ENCODE measurements at places on chromosomes 3 and 15.

DNA sequence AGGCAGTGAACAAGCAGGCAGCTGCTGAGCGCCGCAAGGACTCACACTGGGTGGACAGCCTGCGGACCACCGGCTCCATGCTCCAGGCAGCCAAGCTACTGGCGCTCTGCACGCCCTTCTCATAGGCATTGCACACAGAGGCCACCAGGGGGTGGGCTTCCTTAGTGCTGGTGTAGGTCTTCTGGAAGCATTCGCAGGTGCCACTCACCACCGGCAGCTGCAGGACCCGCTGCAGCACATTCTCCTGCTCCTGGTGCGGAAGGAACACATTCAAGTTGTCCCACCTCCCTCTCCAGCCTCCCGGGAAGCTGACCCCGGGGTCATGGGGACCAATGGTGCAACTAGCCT, 6.0 kb downstream of the PLIN1 start:
- DNase-seq: no peak

GRCh38 chr3:134039161-134039862, 9.6 kb upstream of the SLCO2A1 start:
- DNase-seq: no peak

GRCh38 chr3:9117220-9117619, 132.2 kb downstream of the SRGAP3 start:
- no peak for DNase-seq

- DNase-seq: no peak
These were observed 29.7 kb downstream of the MRPS11 start for GRCh38 chr15:88497109-88497765.

- no peak for DNase-seq
These were observed 21.5 kb upstream of the FSTL1 start for GRCh38 chr3:120472121-120472844.

DNA sequence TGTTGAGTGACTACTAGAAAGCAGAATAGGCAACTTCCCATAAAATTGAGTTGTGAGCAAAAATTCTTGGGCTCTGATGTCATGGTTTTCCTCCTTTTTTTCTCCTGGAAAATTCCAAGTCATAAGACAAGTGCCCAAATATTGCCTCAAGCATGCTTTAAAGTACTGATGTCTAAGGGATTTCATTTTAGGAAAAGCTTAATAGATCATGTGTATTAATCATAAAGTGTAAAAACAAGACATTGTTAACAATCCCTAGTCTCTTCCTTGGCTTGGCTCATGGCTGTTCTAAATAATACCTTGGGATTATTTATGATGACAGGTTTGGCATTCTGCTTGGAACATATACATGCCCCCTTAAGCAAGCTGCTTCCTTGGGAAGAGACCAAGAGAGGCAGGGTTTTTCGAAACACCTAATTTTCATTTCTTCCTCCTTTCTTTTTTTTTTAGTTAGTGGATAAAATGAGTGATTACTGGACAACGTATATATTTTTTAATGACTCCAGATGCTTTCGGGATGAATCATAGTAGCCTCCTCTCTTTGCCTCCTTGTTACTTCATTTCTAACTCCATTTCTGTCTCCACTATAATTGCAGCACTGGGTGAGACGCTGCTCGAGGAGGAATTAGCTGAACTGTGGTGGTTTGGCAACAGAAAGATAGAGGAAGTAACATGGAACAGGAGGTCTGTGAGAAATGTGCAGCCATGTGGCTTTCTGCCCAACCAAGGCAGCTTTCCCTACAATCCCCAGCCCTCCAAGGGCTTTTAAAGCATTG, 104.9 kb downstream of the TPRG1 start:
- no peak for DNase-seq

GRCh38 chr3:188153437-188154013, 432 bp upstream of the LPP start:
- DNase-seq: no peak

- no peak for DNase-seq
These were observed 9.1 kb upstream of the AVEN start for GRCh38 chr15:34047893-34048775.

- no peak for DNase-seq
These were observed 370.4 kb downstream of the TUSC7 start for GRCh38 chr3:117079997-117080396.

- no peak for DNase-seq
These were observed 49.4 kb downstream of the CHCHD6 start for GRCh38 chr3:126753191-126754160.

DNA sequence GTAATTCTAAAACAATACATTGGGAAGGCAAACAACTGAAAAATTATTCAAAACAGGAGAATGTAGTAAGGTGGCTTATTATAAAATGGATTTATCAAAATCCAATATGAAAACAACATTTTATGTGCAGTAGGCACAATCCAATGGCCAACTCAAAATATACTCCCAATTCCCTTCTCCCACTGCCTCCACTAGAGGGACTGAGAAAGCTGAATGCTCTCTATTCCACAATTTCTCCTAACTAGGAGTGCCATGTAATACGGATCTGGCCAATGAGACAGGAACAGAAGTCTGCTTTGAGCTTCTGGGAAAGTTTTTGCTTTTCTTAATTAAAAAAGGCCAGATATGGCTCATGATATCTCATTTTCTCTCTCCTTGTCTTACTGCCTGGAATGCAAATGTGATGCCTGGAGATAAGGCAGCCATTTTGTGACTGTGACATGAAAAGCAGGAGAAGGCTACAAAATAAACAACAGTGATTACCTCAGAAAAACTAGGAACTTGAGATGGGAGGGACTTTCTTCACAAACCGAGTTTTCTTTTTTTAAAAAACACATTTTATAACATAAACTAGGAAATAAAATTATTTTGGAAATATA, 18.8 kb upstream of the VGLL4 start:
- DNase-seq: no peak

DNA sequence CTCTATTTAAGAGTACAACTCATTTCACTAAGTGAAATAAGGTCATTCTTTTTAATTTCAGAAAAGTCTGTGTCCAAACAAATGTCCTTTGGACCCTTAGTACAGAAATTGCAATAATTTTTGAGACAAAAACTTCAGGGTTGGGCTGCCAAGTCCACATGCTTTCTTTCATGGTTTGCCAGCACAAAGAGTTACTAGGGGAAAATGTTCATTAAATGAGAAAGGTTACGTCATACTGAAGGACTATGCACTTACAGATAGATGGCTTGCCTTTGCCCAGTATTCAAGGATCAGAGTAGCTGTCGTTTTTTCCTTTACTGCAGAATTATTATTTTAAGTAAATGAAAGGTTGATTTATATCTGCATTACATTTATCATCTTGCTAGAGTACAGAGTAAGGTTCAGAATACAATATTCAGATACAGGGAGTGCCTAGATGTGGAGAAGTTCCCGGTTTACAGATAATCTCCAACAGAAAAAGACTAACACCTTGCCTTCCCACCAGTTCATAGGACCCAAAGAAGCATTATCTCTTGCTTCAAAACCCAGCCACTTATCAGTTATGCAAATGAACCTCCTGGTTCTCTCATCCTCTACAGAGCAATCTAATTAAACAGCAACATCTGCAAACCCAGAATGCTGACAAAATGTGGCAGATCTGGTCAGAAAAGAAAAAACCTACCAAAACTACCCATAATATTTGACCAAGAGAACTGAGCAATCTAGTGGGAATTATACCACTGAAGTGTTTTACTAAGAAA, 179.3 kb downstream of the FRMD5 start:
- no peak for DNase-seq

GRCh38 chr3:53862241-53862640, 15.9 kb downstream of the IL17RB start:
- DNase-seq: no peak

GRCh38 chr15:58459560-58459959, 27.8 kb downstream of the LIPC start:
- DNase-seq: no peak

DNA sequence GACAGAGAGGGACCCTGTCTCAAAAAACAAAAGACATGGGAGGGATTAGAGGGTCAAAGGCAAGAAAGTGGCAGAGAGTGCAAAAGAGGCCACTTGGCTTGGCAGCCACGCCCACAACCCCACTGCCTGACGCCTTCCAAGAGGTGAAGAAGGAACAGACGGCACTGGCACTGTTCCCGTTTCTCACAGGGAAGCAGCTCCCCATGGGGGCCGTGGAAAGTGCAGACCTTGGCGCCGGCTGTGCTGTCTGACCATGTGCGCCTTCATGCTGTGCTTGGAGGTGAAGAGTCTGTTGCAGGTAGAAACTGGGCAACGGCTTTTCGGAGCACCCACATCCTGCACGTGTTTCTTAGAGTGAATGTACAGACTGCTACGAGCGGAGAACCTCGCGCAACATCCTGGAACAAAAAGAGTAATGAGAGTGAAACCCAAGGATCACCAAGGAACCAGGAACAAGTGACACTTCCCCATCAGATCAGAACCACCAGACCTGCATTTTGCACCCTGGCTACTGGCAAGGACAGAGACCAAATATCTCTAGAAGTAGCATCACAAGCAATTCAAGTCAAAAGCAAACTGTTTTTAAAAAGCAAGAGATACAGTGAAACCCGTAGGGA, 9.7 kb downstream of the ZXDC start:
- DNase-seq: no peak

- no peak for DNase-seq
These were observed 15.2 kb upstream of the RARRES1 start for GRCh38 chr3:158747417-158747816.

DNA sequence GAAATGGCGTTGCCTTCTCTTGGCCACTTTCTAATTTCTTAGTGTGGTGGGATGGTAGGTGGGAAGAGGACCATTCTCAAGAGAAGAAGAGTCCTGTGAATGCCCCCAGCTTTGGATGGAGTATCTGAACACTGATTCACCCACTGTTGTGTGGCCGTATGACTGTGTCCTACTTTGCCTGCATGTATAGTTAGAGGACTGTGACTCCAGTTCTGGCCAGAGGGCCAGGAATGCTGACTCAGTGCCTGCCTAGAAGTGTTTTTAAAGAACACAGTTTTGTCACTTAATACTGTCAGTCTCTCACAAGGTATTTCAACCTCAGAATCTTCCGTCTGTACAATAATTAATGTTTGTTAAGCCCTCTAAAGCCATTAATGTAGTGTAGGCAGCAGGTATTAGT, 2.1 kb downstream of the SEC61A1 start:
- DNase-seq: no peak

GRCh38 chr3:111712294-111713167, 117.4 kb upstream of the ZBED2 start:
- DNase-seq: peak; percentile 32

DNA sequence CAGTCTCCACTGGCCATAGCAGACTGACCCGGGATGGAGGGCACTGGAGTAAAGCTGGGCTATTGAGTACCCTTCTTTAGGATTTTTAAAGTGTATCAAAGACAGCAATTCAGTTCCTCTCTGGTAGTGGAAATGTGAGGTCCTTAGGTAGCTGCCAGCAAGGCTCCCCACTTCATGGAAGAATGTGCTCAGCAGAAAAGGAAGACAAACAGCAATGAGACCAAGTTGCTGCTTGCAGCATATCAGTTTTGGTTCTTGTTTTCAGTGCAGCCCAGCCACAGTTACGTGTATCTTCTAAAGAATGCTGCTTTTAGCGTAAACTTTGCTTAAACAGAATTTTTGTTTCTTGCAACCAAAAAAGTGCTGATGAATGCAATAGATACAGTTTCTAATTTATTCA, 374.0 kb upstream of the CBLB start:
- no peak for DNase-seq

DNA sequence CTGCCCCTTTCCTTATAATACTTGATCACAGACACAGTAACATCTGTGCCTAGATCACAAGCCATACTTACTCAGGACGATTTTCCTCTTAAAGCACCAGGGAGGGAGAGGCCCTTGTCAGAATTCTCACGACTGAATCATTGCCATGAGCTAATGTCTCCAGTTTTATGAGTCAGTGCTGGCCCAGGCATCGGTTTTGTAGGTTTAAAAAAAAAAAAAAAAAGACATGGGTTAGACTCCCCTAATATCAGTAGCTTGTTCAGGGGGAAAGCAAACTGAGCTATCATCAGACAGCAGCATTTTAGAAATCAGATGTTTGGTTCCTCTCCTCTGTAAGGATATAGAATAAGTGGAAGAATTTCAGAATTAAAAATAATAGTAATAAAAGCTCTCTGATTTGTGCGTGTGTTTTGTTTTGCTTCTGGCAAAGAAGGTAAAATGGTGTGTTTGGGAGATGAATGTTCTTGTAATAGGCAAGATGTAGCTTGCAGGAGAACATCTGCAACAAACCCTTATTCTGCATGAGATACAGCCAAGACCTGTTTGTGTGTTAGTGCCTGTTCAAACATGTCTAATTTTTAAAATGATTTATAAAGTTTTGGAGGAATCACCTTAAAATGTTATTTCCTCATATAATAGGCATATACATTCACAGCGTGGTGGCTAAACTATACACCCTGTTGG, 193.6 kb downstream of the TP63 start:
- DNase-seq: no peak

- no peak for DNase-seq
These were observed 44.9 kb upstream of the ABHD2 start for GRCh38 chr15:89043031-89044002.

DNA sequence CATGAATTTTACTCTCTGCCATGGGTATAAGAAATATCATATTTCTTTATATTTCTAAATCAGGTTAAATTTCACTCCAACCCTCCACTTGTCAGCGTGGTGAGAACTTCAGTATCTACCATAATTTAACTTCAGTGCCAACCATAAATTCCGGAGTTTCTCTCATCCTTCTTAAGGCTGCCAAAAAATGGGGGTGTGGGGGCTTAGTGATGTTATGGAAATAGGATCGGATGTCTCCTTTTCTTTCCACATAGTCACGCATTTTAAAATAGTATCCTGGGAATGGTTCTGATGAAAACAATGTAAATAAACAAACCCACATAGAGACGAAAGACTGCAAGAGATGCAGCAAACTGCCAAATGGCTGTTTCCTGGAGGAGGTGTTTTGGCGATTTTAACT, 12.9 kb upstream of the FAM3D start:
- DNase-seq: no peak

DNA sequence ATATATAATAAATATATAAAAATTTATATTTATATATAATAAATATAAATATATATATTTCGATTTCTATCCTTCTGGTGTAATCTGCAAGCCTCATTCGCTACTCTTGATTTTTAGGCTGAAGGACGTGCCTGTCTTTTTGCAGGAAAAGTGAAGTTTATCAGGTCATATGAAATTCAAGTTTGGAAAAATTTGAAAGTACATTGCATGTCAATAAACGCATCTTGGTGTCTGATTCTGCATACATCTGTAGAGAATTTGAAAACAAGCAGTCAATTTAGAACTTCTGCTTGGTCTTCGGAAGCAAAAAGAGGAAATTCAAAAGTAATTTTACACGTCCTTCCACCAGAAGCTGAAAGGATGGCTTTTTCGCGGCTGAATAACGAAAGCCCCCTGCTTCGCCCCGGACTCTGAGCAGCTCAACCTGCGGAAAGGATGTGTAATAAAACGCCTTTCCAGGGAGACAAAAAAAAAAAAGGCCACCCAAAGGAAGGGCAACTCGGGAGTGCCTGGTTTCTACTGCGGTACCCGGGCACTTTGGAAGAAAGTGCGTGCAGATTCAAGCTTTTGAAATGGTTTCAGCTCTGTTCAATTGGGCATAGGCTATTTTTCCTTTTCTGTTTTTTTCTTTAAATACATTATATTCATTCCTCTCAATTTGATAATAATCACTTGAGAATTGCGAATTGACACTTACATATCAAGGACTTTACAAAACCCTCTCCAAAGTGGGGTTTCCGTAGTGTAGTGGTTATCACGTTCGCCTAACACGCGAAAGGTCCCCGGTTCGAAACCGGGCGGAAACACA, 1.5 kb upstream of the MYNN start:
- peak; percentile 92 for DNase-seq

- DNase-seq: no peak
These were observed 871.8 kb upstream of the NR2F2 start for GRCh38 chr15:95458721-95459120.

- DNase-seq: no peak
These were observed 136.5 kb downstream of the CHSY1 start for GRCh38 chr15:101115393-101115785.

Measured in CD4-positive, alpha-beta T cell treated with Interleukin-2 at 100 ng/mL for 4 hours (primary cell).